ENCODE measurements at places on chromosomes 6 and 20. TPM values are rescaled to one million over a fixed set of nuclear protein-coding genes. Genes with fewer than 3 reads are reported as not detected.

Gene IP6K3
- not detected for total RNA-seq

Gene TCF21
- not detected for total RNA-seq

Gene B3GALT4
- 0.45 TPM for total RNA-seq

Gene BTNL2
- not detected for total RNA-seq

Gene DCBLD1
- 84.0 TPM for total RNA-seq

Gene LINC00237
- not detected for total RNA-seq
